Stimulated activated naive CD8-positive, alpha-beta T cell treated with anti-CD3 and anti-CD28 coated beads, Interleukin-15, amount 100 ng/mL, for 72 hours (primary cell): ENCODE measurements at places on chromosomes 11 and 22.

DNA sequence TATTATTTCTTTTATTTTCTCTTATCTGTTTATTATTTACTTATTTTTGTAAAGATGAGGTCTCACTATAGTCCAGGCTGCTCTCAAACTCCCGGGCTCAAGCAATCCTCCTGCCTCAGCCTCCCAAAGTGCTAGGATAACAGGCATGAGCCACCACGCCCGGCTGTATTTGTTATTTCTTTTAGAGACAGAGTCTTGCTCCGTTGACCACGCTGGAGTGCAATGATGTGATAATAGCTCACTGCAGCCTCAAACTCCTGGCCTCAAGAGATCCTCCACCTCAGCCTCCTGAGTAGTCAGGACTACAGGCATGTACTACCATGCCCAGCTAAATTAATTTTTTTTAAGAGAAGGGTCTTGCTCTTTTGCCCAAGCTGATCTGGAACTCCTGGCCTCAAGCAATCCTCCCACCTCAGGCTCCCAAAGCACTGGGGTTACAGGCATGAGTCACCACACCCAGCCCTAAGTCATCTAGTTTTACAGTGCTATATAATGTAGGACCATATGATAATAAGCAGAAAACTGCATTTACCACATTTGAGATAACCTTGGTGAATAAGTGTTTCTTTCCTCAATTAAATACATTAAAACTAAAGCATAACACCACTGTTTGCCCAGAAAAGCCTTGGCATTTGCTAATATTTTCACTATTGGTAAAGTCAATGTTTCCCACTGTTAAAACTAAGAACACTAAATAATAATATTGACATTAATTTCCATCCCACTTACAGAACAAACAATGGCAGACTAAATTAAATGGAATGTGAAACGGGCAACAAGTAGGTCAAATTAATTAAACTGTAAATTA lies 127.5 kb downstream of the SIK3 start:
- DNase-seq: no peak

DNA sequence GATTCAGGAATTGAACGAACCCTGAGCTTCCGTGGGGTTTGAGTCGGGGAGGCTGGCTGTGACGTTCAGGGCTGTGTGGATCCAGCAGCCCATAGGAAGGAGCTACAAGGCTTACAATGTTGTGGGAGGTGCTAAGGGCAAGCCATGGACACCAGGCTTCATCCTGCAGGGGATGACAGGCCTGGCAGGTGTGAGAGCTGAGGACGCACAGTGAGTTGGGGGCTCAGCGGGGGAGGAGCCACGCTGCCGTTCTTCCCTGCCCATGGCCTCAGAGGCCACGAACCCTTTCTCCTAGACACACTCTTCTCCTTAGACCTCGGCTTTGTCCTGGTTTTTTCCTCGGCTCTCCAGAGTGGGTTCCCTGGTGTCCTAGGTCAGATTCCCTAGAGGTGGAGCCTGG lies 113.3 kb upstream of the SLC22A12 start:
- DNase-seq: no peak

- no peak for DNase-seq
Measured at GRCh38 chr11:94972700-94973098, 657 bp downstream of the CWC15 start.

DNA sequence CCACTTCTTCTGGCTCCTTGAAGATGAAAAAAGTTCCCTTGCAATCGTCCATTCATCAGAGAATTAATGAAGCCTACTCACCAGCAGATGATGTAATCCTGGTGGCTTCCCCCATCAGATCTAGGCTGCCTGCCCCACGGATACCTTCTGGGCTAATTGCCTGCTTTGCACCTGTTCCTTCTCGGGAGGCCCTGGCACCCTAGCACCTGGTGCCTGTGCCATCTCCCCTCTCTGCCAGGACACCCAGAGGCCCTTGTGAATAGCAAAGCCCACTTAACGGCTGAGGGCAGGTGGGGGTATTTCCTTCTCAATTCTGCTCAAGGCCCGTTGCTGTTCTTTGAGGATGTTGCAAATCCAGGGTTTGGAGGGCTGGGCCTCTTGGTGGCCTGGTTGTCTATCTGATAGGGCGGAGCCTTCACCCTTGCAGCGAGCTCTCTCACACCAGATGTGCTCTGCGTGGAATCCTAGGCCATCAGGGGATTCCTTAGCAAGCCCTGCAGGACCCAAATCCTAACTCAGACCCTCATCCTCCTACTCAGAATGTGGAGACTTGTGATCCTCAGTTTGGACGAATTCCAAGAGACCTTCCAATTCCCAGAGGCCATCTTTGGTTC lies at the start of gene LMO2:
LMO2 (minus strand) TSS at position 363 of the 614 bp plus-strand sequence. CDS start 22,360 bp downstream, outside the sequence.
- DNase-seq: no peak

DNA sequence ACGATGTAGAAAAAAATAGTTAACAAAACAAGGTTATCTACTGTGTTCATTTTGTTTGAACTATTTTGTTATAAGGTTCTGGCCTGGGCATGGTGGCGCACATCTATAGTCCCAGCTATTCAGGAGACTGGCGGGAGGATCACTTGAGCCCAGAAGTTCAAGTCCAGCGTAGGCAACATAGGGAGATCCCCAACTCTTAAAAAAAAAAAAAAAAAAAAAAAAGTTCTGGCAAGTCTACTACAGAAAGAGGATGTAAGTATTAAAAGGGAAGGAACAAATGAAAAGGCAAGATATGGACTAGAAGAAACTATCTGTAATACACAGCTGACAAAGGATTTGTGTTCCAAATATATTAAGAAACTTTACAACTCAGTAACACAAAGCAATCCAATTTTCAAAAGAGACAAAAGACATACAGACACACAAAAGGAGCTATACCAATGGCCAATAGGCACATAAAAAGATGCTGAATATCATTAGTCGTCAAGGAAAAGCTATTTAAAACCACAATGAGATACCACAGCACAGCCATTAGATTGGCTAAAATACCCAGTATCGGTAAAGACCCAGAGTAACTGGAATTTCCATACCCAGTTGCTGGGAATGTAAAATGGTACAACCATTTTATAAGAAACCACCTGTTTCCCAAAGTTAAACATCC lies 27.4 kb downstream of the RRAS2 start:
- no peak for DNase-seq

- DNase-seq: peak; percentile 16
Measured at GRCh38 chr22:35051791-35052190, 14.2 kb upstream of the ISX start.

DNA sequence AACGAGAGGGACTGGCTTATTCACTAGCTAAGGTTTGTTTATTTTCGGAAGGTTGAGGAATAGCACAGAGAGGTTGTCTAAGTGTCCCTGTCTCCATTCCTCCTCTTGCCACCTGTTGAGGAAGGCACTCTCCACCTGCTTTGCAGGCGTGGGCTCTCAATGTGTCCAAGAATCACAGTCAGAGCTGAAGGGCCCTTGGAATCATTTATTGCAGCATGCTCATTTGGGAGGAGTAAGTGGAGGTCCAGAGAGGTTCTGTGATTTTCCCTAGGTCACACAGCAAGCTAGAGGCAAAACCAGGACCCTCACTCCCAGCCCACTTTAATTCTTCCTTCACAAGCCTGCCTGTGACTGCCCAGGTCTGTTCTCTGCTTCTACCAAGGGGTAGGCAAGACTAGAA lies 21.3 kb downstream of the ZBTB16 start:
- DNase-seq: no peak

- DNase-seq: no peak
Measured at GRCh38 chr11:74721479-74721835, 9.8 kb downstream of the CHRDL2 start.

- no peak for DNase-seq
Measured at GRCh38 chr11:100928426-100928825, 201.2 kb downstream of the PGR start.

GRCh38 chr11:99537681-99538080 lies 516.9 kb downstream of the CNTN5 start:
- DNase-seq: no peak

GRCh38 chr11:72038491-72038890 lies 39.8 kb downstream of the IL18BP start:
- DNase-seq: no peak

DNA sequence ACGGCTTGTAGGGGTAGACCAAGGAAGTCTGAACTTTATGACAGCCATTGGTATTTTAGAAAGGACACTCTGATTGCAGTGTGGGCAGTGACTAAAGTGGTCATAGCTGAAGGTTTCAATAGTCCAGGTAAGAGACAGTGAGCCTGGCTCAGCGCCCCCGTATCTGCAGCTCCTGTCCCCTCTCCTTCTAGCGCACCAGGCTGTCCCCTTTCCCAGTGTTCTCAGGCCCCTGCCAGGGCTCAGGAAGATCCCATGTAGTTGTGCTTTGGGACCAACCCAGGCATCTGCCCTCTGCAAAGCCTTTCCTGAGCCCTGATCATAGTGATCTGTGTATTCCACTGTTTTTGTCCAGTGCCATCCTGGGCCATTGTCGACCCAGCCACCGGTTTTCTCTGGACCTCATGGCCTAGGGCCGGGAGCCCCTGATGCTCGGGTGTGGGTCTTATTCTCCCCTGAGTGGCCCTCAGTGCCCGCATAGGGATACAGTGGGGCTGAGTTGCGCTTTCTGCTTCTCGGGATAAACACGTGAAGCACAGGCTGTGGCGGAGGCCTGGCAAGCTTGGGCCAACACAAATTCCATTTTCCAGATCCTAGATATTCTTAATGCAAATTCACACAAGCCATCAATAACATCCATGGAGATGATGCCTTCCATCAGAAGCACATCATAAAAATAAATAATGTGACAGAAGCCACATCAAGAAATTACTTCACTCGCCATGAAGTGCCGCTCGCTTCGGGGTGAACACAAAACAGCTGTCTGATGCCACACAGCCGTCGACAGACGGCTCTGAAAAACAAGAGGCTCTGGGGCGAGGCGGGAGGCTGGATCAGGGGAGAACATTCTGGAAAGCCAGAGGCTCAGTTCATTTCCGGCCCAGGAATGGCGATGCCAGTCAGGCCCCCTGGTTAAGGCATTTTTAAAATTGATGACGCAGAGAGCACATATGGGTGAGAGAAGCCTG lies 805.0 kb downstream of the TBC1D22A start:
- no peak for DNase-seq

- DNase-seq: peak; percentile 83
Measured at GRCh38 chr11:117818041-117818873, 6.3 kb downstream of the FXYD2 start.

- DNase-seq: no peak
Measured at GRCh38 chr22:33057363-33057995, 702 bp downstream of the SYN3 start.

DNA sequence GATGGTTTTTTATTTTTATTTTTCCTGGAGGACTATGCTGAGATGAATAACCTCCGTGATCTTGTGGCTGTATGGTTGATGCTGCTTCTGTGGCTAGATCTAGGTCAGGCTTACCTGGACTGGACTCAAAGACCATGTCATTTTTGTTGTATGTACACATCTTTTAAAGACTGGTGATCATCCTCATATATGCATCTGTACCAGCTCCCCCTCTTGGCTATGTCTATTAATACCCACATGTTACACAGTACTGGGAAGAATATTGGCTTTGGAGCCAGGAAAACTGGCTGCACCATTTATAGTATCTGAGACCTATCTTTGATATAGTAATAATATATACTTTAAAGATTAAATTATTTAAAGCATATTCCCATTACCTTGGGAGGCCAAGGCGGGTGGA lies 18.4 kb upstream of the PITPNB start:
- no peak for DNase-seq
